EL (cell line): ENCODE measurements at places on chromosomes 11 and 22.

- no peak for DNase-seq
Observed at GRCh38 chr22:25695146-25695545, 46.8 kb upstream of the MYO18B start.

- DNase-seq = peak; percentile 94
Observed at GRCh38 chr11:2175659-2176058, 4.0 kb upstream of the TH start.

DNA sequence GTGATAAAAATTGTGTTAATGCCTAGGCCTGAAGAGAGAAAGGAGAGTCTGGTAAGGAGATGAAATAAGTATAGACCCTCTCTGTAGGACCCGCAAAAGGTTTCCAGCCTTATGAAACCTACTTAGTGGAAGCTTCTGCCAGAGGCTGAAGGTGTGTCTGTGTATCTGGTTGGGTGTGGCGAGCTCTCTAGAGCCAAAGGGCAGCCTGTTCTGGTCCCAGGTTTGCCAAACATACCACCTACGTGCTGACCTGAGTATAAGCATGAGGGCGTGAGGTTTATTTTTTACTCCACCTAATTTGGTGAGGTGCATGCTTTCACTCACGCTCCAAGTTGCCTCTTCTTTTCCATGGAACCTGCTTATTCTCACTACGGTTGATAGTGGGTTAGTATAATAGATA lies 5.6 kb downstream of the CSTPP1 start:
- no peak for DNase-seq

DNA sequence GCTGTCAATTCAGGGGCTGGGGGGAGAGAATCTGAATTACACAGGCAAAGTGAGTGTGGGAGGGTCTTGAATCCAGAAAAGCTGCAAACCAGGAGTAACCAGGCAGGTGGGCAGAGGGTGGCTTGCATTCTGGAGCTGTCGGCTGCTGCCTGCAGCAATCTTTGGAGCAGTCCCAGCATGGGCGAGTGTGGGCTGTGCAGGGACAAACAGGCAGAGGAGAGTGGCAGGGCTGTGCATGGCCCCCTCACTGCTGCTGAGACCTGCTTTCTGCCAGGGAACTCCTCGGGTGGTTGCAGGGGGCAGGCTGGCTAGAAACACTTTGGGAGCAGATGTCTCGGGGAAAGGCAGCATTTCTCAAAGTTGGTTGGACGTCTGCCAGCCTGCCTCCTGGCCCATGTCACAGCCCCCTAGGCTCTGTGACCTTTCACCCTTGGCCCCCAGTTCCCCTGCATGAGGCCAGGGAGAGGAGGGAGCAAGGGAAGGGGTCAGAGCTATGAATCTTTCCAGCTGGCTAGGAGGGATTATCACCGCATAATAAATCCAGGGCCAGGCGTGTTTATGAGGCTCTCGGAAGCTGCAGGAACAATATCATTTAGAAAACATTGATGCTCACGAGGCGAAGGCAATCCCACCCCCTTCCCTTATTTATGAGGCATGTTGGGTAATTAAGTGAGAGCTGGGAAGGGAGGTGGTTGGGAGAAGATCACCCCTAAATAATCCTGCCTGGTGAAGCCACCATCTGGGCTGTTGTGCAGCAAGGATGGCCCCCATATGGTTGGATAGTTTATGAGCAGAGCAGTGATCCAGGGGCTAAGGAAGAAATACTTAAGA lies 212.3 kb upstream of the NCAM1 start:
- no peak for DNase-seq

GRCh38 chr11:28671274-28671673 lies 563.1 kb downstream of the METTL15 start:
- DNase-seq = no peak

GRCh38 chr11:123351375-123351774 lies 78.7 kb upstream of the GRAMD1B start:
- DNase-seq = no peak

GRCh38 chr22:20524004-20524481 lies 16.6 kb downstream of the MED15 start:
- no peak for DNase-seq

DNA sequence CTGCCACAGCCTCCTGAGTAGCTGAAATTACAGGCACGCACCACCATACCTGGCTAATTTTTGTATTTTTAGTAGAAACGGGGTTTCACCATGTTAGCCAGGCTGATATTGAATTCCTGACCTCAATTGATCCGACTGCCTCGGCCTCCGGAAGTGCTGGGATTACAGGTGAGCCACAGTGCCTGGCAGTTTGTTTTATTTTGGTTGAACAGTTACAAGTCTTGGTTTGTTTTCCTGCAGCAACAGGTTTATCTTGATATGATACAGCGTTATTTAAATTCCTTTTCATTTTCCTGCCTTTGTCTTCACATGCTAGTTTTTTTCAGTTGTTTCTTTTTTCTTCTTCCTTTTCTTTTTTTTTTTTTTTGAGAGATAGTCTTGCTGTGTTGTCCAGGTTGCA lies 4.0 kb upstream of the SLC3A2 start:
- DNase-seq = no peak

DNA sequence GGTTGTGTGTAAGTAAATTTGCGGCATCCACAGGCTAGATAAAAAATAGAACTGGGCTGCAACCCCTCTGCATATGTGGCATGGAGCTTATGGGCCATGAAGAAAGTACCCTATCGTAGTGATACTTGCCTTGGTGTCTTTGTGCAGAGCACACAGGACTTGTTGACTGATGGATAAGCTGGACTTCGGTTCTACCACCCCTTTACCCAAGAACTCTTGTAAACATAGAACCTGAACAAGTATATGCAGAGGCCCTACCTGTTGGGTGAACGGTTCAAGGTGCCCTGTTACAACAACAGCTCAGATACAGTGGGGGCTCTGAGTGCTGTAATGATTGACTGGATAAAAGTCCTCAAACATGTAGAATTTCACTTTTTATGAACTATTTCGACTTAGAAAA lies 3.0 kb upstream of the LGR4 start:
- DNase-seq = no peak

GRCh38 chr11:126446581-126446980 lies 91.1 kb downstream of the ST3GAL4 start:
- no peak for DNase-seq

GRCh38 chr11:132691848-132692550 lies 840.3 kb downstream of the OPCML start:
- no peak for DNase-seq

DNA sequence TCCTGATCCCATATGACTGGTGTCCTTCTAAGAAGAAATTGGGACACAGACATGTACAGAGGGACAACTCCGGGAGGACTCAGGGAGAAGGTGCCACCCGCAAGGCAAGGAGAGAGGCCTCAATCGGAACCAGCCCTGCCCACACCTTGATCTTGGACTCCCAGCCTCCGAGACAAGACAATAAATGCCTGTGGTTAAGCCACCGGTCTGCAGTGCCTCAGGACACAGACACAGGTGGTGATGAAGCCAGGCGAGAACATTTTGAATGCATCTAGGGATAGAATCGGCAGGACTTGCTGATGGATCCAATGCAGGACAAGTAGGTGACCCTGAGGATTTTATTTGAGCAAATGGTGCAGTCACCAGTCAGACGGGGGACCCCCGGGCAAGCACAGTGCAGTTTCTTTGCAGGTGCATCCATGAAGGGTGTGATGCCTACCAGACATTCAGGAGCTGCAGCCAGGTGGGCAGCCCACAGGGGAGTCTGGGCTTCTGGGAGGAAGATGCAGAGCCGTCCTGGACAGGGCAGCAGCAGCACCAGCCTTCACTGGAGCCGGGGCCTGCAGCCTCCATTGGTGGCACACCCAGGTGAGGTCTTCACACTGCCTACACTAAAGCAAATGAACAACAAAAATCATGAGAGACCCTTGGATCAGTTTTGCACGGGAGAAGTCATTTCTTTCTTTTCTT lies 20.2 kb upstream of the SEPTIN5 start:
- DNase-seq = no peak

DNA sequence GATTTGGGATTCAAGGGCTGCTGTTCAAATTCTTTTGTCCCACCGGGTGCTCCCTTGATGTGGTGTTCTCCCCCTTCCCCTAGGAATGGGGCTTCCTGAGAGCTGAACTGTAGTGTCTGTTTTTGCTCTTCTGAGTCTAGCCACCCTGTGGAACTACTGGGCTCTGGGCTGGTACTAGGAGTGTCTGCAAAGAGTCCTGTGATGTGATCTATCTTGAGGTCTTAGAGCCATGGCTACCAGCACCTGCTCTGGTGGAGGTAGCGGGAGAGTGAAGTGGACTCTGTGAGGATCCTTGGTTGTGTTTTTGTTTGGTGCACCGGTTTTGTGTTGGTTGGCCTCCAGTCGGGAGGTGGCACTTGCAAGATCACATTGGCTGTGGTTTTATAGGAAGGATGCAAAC lies 46.2 kb downstream of the OR2AT4 start:
- DNase-seq = no peak

DNA sequence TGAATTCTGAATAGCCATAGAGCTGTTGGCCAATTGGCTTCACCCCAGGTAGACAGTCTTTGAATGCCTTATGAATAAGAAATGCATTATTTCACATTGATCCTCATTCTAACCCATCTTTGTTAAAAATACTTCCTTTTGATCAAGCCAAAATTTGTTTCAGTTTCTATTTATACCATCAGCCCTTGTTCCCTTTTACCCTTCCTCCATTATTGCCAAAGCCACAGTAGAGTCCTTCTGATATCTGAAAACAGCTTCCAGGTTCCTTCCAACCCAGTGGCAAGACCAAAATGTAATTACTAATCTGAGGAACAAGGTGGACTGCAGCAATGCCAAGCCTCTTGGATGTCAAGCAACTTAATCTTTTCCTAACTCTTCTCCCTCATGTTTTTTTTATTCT lies 458.8 kb downstream of the BUD13 start:
- DNase-seq = no peak

DNA sequence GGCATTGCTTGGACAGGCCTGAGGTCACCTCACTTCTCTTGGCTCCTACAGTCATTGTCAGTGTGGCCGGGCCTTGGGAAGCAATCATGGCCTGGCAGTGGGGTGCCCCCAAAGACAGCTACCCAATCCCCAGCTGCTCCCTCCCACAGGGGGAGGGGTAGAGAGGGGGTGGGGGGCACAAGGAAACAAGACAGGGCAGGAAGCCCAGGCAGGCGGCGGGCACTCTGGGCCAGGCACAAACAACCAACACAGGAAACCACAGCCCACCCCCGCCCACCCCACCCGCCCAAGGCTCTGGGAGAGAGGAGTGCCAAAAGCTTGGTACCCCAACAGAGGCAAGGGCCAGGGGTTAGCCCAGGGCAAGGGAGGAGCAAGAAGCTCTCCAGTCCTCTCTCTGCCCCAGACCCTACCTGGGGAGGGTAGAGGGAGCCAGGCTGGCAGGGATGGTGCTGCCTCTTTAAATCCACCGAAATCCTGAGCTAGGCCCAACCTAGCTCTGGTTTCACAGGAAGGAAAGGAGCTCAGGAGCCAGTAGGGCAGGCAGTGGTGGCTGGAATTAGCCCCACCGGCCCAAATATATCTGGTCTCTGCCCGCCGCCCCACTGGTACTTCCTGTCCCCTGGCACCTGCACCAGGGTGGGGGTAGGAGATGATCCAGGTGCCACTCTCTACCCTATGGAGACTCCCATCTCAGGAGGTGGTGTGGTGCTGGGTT lies 12.2 kb downstream of the BCL9L start:
- DNase-seq = no peak

GRCh38 chr22:19802001-19802893 lies 41.7 kb downstream of the TBX1 start:
- DNase-seq = no peak

DNA sequence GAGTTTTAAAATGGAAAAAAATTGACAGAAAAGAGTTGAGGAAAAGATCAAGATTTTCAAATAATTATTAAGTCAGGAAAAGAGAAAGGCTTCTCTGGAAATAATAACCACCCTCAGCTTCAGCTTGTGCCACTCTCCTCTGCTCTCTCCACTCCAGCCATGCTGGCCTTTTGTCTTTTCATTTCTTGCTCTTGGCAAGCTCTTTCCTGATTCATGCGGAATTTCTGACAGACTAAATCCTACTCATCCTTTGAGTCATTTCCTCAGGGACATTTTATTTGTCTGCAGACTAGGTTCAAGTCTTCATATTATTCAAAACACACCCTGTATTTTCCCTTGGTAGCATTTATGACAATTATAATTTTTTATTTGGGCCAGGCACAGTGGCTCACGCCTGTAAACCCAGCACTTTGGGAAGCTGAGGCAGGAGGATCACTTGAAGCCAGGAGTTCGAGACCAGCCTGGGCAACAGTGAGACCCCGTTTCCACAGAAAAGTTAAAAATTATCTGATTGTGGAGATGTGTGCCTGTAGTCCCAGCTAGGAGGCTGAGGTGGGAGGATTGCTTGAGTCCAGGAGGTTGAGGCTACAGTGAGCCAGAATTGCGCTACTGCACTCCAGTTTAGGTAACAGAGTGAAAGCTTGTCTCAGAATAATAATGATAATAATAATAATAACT lies 7.8 kb upstream of the P4HA3 start:
- peak; percentile 87 for DNase-seq

GRCh38 chr11:117375960-117376359 lies 48.3 kb downstream of the CEP164 start:
- DNase-seq = no peak

DNA sequence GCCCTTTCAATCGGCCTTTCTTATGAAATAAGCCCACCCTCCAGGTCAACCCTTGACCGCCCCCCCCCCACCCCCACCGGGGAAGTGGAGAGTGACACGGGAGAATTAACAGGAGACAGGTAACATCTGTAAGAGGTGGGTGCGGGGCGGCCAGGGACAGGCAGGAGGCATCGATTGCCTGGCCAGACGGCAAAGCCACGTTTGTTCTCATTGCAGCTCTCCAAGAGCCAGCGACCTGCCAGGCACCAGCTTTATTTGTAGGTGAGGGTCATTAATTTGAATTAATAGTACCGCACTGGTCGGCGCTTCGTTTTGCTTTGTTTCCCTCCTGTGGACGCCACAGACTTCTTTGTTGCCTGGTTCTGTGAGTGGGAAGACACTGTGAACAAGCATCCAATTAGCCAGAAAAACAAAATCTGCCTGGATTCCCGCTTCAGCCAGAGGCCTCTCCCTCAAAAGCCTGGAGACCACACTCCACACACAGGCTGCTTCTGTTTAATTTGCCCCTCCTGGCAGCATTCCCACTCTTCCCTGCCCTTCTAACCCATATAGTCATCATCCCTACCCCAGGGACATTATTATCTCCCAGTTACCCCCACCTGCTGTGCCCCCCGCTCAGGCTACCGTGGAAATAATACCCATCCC lies 104.5 kb upstream of the OPCML start:
- no peak for DNase-seq

DNA sequence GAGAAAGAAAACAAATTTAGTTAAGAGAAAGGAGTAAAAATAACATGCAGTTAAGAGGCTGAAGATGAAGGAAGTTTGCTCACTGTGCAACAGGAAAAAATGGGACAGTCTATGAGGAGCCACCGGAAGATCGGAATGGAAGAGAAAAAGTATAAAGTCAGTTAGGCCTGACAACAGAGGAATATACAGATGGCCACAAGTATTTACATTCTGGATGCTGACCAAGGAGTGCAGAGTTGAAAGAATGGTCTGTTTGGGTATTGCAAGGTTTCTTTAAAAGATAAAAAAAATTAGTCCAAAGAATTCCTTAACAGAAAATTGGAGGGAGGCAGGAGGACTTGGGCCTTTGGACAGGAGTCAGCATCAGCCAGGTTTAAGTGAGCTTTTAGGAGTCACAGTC lies 37.5 kb downstream of the RBFOX2 start:
- no peak for DNase-seq
